ENCODE measurements at places on chromosomes 1 and 21.

GRCh38 chr21:15130326-15130725, 65.5 kb upstream of the NRIP1 start:
- DNase-seq = no peak

DNA sequence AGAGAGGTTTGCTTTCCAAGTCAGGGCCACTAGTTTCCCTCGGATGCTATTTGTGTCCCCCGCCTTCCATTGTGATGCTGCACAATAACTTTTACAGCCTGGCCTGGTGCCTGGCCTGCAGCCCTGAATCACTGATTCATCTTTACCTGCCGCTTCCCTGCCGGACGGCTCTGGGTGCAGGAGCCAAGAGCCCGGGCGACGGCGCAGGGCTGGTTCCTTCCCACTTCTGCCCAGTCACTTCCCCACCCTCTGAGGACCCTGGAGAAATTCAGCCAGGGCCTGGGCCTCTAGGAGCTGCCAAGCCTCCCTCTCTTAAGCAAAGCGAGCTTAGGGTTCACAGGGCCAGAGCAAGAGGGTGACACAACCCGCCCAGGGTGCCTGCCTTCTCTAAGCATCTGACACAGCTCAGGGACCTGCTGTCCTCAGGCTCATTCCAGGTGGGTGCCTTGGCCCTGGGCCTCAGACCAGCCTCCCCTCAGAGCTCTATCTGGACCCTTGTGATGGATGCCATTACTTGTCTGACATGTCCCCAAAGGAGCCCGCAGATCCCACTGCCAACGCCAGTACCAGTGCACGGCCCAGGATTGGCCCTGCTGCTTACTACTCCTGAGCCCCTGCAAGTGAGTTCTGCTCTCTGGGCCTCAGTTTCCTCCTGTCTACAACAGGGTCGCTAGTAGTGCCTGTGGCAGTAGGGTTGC, 381.0 kb upstream of the VAMP3 start:
- DNase-seq = peak; percentile 30

GRCh38 chr1:208531003-208531750, 287.0 kb upstream of the PLXNA2 start:
- no peak for DNase-seq

DNA sequence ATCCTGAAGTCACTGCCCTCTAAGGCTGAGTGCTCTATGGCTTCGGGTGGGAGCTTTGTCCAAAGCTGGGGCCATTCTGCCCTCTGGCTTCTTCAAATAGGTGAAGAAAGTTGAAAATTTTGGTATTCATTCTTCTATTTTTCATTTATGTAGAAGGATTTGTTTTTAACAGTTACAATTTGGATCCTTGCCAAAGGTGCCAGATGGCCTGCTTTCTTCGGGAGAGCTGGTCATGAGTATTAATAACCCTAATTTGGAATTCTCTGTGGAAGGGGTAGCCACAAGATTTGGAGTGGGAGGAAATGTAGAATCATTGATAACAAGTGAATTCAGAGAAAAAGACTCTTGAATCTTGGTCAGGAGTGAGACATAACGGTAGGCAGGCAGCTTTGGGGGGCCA, 370.4 kb upstream of the ST6GALNAC5 start:
- no peak for DNase-seq

- DNase-seq = peak; percentile 44
These were observed 27.9 kb downstream of the RGS5 start for GRCh38 chr1:163174524-163175437.

DNA sequence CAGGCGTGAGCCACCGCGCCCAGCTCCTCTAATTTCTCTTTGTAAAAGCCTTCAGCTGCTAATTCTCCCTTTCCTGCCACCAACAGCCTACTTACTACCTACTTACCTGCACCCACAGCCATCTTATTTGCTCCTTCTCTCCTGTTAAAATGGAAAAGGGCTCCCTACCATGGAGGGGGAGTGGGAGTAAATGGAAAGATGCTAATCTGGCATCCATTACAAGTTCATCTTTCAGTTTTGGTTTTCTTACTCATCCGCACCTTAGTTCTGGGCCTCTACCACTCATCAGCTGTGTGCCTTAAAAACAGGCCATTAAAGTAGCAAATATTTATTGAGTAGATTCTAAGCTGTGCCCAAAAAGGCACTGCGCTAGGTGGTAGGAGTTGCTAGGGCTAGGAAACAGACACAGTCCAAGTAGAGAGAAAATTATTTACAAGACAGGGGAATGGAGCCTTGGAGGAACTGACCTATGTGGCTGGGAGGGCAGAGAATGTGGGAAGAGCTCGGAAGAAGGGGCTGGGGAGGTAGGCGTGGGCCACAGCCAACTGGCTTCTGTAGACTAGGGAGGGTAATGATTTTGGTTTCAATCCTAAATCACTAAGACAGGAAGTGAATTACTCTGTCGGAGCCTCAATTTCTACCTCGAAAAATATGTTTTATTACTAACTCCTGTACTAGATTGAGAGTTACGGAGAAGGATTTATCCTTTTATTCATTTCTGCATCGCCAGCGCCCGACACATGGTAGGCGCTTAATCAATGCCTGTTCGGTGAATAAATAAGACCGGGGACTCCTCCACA, 685 bp upstream of the DDI2 start:
- DNase-seq = no peak

DNA sequence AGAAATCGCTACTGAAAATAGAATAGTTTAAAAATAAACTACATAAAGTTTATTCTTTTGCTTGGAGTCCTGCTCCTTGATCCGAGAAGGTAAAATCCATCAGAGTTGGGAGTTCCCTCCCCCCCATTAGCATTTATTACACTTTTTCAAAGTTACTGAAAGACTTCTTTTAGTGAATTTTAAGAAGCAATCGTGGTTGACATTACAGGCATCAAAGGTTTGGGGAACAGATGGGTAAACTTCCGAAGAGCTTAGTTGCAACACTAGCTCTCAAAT, 31.0 kb upstream of the NFIA start:
- DNase-seq = no peak

DNA sequence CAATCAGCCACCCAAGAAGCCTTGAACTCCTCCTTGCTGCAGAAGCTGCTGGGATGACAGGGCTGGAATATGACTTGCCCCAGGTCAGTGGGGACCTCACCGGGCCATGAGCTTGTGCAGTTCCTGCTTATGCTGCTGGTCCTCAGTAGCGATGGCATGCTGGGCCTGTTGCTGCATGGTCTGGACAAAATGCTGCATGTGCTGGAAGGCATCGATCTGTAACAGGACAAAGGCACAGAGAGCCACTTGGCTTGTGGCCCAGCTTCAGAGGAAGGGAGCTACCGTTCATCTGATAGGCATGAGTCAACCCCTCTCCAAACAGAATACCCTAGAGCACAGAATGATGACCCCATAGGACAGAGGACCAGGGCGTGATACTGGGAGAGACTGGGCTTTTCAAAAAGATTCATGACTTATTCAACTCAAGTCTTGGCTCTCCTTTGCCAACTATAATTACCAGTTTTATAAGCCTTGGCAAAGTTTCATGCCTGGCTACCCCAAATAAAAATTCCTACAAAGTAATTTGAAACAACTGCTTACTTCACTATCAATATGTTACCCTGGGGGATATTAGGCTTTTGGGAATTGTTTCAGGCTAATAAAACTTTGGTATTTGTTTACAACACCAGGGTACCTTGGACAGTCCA, 34.7 kb upstream of the EXOSC10 start:
- no peak for DNase-seq

DNA sequence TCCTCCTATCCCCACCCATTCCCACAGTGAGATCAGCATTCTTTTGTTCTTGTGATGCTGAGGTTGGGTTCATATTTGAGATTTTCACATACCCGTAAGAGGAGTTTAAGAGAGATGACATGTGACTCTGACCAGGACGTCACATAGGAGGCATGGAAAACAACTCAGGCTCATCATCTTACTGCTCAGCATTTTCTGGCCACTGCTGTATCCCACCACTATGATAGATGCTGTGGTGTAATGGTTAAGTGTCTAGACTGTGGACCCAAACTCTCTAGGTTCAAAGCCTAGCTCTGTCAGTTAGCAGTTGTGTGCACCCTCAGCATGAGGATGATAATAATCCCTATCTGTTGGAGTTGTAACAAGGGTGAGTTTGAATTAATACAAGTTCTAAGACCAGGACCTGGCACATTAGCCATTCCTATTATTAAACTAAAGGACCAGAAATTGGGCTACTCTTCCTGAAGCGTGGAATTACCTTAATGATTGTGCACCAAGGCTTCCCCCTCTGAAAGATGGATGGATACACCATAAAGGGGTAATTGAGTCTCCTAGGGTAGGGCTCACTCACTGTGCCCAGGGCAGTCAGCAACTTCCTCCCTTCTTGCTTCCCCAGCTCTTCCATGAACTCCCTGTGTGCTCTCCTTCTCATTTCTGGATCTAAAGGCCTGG, 40.9 kb downstream of the LGR6 start:
- DNase-seq = no peak

DNA sequence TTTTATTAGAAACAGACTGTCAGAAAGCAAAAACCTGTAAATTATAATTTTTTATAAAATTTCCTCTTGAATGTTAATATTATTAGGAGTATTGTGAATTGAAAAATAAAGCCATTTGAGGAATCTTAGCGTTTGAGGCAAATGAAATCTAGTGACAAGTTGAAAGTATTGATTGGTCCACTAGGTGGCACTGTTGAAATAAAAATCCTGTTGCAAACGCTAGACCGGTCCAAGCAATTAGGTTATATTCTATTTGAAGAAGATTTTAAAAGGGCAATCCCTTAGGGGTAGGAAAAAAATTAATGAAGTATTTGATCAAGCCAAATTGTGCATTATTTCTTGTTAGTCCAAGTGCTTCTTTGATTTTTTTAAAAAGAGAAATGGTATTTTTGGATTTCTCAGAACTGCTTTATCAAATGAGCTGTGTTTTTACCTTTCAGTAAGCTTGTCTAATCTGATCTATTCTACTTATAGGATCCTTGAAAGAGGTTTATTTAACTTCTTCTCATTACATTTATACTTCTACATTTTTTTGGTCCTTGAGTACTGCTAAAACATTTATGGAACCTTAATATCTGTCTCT, 57.7 kb downstream of the ATG4C start:
- no peak for DNase-seq

GRCh38 chr1:12715896-12716437, at the start of gene AADACL3:
TSS of gene AADACL3 (plus strand) at chr1:12716110. CDS start at chr1:12716177, 67 bp downstream.
- no peak for DNase-seq

DNA sequence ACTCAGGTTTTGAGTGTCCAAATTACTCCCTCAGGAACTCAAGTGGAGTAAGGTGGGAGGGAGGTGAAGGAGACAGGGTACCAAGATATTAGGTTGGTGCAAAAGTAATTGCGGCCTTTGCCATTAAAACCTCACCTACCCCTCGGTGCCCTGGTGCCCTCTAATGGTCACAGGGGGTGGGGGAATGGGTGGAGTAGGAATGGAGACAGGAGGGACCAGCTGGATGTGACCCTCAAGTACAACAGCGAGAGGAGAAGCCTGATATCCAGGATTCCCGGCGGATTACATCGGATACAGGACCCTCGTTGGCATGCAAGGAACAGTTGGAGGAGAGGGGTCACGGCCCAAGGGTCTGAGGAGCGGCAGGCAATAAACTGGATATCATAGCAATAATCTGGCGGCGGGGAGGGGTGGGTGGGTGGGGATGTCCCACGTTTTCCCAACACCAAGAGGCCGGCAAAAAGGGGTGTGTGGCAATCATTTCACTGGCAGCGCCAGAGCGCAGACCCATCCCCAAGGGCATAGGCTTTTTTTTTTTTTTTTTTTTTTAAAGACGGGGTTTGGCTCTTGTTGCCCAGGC, 4.3 kb upstream of the ZBTB7B start:
- no peak for DNase-seq

- DNase-seq = no peak
These were observed 84.8 kb downstream of the KCTD3 start for GRCh38 chr1:215651867-215652266.

DNA sequence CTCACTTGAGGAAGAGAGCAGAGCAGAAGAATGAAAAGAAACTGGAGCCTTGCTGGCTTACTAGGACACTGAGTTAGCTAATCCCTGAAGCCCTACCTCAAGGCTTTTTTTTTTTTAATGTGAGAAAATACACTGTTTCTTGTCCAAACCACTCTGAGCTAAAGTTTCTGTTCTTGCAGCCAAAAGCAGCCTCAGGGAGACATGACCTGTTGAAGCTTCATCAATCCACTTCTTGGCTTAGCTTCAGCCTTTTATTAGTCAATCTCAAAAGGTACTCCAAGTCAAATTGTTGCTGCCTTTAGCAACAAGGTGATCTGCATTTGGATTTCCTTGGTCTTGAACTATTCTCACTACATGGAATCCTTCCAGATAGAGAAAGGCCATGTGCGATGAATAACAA, 33.7 kb downstream of the CCDC185 start:
- no peak for DNase-seq

DNA sequence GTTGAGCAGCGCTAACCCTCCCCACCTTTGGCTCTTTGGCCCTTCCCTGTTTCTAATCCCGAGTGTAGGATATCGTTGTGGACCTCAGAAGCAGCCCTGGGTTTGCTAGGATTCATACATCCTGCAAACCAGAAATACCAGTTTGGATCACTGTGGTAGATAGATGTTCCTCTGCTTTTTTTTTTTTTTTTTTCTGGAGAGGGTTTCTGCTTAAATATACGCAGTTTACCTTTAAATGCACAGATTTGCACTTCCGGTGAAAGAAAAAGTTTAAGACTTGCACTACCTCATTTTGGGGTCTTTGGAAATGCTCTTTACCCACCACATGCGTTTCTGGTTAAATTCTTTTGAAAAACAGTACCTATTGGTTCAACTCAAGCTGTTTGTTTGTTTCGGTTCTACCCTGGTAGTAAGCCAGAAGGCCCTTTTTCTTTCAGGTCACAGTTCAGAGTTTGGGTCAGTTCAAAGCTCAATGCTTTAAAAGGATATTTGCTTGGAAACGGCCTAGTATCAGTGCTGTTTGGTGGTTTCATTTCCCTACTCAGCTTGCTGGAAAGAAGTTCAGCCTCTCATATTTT, 908 bp downstream of the DDI2 start:
- DNase-seq = no peak

GRCh38 chr1:233326319-233326718, 1.2 kb upstream of the MAP3K21 start:
- DNase-seq = no peak

DNA sequence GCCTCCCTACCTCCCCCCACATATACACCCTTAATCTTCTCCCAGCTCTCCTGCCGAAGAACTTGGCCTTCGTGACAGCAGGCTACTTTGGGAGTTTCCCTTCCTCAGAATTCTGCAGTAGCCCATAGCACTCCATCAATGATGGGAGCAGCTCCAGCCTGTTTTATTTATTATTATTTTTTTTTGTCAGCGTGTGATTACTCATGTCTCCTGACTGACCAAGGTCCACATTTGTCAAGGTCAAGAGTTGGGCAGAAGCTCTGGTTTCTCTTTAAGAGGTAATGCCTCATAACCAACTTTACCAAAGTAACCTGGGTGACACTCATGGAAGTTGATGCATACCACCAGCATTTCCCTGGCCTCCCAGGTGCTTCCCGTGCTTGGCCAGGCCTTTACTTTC, 125.4 kb downstream of the ZZZ3 start:
- no peak for DNase-seq

DNA sequence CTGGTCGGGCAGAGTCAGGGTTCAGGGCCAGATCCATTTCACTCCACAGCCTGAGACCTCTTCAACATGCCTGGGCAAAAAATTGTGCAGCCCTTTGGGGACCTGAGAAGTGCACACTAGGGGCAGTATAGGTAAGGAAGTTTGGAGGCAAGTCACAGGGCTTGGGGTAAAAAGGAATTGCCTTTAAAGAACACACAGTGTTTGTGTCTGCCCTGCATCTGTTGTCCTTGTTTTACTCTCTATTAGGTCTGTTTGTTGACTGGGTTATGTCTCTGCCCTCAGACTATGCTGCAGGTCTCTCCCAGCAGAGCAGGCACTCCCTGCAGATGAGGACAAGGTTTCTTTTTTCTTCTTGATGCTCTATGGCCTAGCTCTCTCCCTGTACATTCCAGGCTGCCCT, 22.0 kb downstream of the LDLRAD2 start:
- no peak for DNase-seq

All from liver (tissue), 10 donors.